DMS79 (cell line): ENCODE measurements at places on chromosomes 5 and 9.

DNA sequence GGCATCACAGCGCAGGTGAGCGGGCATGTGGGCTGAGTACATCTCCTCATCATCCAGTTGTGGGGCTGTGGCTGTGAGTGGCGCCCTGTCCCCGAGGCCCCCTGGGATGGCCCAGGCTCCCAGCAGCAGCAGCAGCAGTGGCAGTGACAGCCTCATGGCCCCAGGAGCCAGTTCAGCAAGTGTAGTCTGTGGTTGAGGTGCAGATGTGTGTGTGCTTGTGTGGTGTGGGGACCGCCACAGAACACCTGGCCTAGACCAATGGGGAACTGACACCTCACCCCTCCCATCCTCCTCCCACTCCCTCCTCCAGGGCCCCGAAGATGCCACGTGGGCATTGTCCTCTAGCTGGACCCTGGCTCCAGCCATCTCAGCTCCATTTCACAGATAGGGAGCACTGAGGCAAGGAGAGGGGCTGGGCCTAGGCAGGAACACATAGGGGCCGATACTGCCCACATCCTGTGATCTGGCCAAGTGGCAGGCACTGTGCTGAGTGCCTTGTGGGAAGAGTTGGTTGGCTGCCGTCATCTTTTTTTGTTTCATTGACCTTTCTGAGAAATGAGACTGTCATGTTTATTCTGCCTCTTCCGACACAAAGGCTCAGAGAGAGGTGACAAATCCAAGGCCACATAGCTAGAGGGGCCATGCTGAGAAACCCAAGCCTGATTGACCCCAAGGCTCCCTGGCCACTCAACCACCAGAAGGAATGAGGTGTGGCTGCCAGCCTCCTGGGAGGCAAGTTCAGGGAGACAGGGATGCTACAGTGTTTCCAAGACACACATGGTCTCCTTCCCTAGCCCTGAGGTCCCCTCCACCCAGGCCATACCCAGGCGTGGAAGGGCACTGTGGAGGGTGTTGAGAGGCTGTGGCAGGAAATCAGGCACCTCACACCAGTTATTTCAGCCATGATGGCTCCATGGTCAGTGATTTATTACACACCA lies at the start of gene MZB1:
Gene MZB1 (minus strand): TSS at position 213 of the 938 bp plus-strand sequence. CDS start 57 bp downstream, at position 156.
- DNase-seq = no peak

- DNase-seq = no peak
These were observed 107.2 kb downstream of the TTLL11 start for GRCh38 chr9:121985792-121986494.

- DNase-seq = no peak
These were observed 180.8 kb downstream of the RASEF start for GRCh38 chr9:82882138-82882537.

DNA sequence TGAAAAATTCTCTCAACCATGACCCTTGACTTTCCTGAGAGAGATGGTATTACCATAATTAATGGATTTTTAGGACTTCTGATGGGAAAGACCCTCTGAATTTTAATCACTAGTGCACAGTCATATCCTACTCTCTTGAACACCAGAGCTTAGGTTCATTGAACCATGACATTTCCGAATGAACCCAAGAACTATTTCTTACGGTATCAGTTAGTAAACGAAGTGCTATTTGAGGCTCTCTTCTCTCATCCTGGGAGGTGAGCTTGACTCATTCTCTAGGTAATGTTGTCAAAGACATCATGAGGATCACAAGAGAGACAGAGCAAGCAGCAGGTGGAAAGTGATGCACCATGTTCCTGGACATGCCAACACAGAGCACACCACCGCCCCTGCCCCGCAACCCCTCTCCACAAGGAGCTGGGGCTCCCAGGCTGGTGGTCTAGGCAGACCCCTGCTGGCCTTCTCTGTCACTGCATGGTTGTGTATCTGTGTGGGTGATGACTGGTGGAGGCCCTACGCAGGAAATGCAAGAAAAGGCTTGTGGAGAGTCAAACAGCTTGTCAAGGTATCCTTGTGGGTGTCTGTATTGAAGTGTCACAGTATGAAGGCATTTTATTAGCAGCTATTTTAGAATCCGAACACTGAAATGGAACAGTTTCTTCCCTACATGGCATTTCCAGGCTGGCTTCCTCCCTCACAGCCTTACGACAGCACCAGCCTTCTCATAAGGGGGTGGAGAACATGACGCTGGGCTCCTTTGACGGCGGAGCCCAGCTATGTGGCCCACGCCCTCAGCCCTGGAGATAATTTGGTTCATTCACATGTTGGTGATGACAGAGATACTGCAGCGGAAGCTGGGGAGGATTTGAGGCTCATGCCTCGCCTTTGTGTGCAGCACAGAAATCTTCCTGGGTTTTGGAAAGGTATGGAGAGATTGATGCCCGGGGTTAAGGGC lies 297.6 kb downstream of the NTRK2 start:
- no peak for DNase-seq

DNA sequence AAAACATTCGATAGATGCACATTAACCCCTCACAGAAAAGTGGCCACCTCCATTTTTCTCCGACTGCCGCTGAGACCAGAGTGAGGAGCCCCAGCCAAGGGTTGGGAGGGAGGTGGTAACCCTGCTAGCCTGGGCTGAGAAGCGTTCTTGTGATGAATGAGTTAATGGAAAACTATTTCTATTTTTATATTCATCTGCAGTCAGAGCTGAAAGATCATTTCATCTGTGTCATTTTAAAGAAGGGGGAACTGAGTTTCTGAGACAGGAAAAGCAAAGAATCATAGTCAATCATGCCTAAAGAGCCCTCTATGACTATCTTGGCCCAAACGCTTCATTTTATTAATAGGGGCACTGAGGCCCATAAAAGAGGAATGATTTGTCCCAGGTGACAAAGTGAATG lies 229.5 kb downstream of the PAPPA start:
- DNase-seq = no peak

- no peak for DNase-seq
These were observed 1471.8 kb upstream of the NUDT12 start for GRCh38 chr5:105034401-105034763.

DNA sequence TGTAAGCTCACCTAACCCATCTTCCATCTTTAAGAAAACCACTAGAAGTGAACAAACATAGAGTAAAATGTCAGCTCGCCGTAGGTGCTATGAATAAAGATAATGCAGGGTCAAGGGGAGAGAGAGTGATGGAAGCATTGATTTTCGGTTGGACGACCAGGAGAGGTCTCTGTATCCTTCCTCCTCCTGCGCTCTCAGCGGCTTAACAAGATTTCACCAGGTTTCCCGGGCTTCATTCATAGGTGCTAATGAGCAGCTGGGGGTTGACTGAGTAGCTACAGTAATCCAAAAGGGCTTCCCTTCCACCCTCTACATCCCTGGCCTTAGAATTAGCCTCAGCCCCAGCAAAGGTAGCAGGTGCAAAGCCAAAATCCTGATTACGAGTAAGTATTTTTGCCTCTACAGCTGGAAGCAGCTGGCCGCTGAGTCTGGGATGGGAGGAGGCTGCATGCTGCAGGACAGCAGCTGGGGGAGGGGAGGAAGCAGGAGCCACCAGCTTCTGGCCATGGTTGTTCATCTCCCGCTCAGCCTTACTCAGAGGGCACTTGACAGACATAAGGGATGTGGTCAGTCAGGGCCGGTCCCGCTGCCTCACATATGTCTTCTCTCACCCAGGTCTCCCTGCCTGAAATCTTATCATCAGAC lies 112.0 kb upstream of the IL12B start:
- no peak for DNase-seq

DNA sequence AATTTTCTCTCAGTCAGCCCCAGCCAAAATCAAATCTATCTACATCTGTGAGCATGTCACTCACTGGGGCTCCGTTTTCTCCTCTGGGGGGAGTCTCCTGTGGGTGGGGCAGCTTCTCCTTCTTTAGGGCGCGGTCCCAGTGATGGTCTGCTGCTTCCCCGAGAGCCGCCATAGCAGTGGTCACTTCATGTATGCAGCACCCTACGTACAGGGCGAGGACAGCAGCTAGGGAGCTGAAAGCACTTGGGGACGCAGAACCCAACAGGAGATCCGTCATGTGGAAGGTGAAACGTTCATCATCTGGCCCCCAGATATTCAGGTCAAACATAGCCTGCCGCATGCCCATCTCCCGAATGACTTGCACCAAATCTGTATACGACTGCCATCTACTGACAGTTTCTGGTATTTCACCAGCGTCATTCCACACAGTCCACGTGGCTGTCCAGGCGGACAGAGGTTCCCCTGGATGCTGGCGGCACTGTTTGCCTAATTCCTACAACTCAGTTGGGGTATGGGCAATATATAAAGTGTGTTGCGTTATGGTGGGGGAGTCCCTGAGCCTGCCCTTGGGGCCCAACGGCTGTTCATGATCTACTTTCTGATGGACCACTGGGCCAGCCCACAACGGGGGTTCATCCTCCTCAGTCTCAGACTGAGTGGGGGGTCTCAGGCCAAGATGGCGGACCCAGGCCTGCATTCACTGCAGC lies 795.0 kb downstream of the EFNA5 start:
- no peak for DNase-seq

GRCh38 chr5:60806591-60807243 lies 37.4 kb downstream of the ELOVL7 start:
- DNase-seq = no peak

- DNase-seq = no peak
These were observed 129.7 kb upstream of the BOD1 start for GRCh38 chr5:173746047-173746646.

DNA sequence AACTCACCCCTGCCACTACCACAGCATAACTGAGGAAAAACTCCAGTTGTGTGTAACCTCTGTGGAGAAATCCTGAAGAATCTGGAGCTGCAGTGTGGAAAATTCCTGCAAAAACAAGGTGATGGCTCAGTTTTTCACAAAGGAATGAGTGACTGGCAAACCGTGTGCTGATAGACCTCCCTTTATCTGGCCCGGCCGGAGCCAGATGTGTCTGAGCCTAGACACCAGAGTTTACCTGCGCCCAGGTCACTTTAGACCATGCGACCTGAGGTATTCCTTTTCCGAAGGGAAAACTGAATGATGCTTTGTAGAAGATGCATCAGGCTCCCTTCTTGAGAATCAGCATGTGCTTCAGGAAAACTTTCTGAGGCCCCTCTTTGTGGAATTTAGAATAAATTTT lies 16.2 kb downstream of the SLC25A48 start:
- no peak for DNase-seq

- DNase-seq = no peak
These were observed 41.2 kb upstream of the PTGS1 start for GRCh38 chr9:122329597-122329996.

DNA sequence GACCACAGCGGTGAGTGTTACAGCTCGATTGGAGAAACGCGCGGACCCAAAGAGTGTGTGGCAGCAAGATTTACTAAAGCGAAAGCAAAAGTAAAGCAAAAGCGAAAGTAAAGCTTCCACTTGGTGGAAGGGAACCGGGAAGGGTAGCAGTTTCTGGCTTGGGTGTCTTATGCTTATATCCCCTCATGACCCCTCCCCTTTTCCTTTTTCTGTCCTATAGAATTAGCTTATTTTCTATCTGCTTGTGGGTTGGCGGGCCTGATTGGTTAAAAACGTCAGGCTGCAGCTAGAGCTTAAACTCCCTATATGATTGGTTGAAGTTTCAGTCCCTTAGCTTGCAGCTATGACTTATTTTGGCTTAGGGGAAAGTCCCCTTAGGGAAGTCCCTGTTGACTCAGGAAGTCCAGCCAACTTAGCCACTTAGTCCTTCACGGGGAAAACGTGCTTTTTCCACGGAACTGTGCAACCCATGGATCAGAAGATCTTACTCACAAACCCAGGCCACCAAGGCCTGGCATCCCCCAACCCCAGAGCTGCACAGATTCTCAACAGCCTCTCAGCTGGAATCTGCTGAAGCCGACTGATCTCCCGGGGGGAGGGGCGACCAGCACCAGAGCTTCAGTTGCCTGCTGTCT lies 114.2 kb upstream of the ADAMTS16 start:
- peak; percentile 54 for DNase-seq

DNA sequence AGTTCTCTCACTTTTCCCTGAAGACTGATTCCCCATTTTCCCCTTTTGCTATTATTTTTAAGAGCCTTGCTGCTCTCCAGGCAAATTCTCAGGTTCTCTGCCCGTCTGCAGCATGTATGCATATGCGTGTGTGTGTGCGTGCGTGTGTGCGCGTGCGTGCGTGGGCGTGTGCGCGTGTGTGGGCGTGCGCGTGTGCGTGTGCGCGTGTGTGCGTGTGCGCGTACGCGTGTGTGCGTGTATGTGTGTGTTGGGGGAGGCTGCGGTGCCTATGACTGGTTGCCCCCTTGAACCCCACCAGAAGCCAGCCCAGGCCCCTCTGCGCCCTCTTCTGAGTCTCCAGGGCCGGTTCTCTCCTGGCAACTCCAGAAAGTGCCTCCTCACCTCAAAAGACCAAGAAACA lies 987 bp upstream of the FOXI1 start:
- DNase-seq = no peak

GRCh38 chr5:180172447-180173197 lies 36.4 kb downstream of the RASGEF1C start:
- peak; percentile 9 for DNase-seq

- no peak for DNase-seq
These were observed 628.0 kb upstream of the ADAMTS16 start for GRCh38 chr5:4511996-4512656.

- no peak for DNase-seq
These were observed 99.9 kb downstream of the FAM174A start for GRCh38 chr5:100634937-100635534.

DNA sequence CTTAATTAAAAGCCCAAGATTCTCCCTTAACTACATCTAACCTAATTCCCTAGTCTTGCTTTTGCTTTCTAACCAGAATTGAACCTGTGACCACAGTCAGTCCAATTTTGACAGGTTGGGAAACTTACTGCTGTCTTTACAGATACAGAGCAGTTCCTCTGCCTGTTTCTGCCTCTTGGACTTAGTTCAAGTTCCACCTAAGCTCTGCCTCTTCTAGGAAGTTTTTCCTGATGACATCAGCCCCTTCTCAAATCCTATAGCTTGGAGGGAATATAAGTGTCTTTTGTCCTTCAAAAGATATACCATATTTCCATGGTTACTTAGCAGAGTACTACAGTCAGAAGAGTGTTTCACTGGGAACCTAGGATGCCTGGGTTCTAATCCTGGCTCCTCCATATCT lies 31.7 kb downstream of the BRINP1 start:
- no peak for DNase-seq

DNA sequence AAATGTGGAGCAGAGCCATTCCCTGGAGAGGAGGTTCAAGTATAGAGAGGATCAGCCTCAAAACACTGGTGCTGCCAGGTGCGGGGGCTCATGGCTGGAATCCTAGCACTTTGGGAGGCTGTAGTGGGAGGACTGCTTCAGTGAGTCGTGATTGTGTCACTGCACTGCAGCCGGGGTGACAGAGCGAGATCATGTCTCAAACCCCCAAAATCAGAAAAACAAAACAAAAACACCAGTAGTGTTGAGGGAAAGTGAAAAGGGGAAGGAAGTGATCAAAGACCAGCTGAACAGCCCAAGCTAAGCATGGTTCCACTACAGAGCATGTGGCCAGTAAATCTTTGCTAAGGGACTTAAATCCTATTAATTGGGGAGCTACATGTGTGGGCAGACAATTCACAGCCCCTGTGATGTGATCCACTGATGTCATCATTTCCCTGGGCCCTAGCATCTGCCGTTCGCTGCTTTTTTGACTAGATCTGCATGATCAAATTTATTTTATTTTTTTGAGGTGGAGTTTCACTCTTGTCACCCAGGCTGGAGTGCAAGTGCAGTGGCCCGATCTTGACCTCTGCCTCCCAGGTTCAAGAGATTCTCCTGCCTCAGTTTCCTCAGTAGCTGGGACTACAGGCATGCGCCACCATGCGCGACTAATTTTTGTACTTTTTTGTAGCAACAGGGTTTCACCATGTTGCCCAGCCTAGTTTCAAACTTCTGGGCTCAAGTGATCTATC lies 2.7 kb upstream of the PCBD2 start:
- DNase-seq = no peak
